Foreskin melanocyte (primary cell): ENCODE measurements at places on chromosomes 4 and X.

- no peak for DNase-seq
Measured at GRCh38 chr4:30744386-30744785, 24.2 kb downstream of the PCDH7 start.

DNA sequence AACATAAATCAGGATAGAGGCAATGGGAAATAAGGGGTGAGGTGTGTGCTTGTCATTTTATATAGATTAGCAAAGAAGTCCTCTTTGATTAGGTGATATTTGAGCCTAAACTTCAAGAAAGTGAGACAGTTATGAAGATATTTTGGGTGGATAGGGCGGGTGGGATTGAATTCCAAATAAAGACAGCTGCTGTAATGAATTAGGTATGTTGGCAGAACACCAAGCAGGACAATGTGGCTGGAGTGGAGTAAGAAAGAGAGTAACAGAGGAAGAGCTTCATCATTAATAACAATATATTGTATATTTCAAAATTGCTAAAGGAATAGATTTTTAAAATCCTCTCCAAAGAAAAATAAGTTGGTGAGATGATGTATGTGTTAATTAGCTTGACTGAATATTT lies 91.0 kb upstream of the CENPE start:
- DNase-seq: no peak

DNA sequence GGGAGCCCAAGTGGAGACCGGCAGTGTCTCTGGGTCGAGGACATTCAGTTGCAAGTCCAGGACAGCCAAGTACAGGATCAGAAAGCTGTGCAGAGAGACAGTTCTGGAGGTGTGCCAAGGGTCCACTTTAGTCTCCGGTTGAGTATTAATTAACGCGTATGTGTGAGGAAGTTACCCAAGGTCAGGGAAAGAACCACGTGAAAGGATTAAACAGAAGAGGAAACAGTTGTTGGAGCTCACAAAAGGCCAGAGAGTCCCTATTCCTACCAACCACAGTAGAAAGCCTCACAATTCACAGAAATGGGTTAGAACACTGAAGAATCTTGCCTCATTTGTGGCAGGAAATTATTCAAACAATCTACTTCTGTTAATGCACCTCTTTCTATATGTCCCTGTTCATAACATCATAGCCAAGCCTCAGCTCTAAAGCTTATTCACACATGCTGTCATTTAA lies 17.9 kb upstream of the NSUN7 start:
- DNase-seq: no peak

DNA sequence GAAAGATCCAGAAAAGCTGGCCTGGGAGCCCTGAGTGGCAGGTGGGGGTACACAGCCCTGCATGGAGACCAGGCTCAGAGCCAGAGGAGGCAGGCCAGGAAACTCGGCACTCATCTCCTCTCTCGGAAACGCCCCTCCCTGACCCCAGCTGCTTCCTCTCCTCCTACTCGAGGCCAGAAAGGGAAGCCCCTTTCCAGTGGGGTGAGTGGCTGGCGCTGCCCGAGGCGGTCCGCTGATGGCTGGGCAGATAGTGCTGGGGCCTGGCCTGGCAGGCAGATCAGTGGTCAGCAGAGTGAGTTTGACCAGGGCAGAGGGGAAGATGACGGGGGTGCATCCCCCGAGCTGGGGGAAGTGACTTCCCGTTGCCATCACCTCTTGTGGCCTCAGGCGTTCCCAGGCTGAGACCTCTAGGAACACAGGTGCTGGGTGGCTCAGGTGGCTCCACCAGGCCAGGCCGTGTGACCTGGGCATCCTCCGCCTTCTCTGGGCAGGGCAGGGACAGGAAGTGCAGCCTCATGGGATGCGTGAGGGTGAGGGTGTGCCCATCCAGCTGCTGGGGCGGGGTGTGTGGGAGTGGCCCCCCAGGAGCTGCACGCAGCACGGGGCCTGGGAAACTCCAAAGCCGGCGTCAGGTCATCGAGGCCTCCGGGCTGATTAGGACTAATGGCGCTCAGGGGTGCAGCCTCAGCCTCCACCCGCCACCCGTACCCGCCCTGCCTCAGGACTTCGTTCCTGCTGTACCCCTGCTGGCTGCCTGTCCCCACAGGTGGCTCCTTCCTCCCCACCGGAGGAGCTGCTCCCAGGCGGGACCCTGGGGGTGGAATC lies 5.7 kb downstream of the SH3BP2 start:
- no peak for DNase-seq

- no peak for DNase-seq
Measured at GRCh38 chr4:140004549-140004895, 149.5 kb downstream of the MAML3 start.

DNA sequence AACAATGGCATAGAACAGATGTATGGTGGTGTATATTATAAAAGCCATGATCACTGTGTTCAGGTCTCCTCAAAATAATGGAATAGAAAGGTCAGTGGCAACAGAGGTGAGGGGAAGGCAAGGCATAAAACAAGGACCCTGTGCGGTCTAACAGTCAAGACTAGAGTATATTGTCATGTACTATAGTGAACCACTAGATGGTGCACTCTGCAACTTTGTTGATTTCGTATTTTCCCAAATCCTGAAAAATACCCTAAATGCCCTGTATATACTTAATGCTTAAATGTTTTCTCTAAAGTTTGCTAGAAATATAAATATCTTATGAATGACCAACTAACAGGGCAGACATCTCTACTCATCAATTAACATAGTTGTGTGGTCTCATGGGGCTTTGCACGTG lies 453.0 kb downstream of the PCDH11X start:
- no peak for DNase-seq

DNA sequence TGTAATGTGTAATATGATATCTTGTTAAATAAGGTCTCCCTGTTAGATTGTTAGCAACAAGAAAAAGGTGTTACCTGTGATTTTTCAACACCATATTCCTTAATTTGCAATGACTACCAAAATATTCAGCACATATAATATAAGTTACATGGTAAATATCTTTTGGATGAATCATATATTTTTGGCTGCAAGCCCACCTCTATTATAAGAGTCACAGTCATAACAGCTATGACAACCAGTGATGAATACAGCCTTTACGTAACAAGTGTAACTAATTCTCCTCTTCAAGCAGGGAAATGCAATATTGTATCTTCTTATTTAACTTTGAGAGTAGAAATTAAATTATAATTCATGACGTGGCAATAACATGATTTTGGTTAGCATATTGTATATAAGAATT lies 187.0 kb downstream of the NLGN4X start:
- DNase-seq: peak; percentile 12

DNA sequence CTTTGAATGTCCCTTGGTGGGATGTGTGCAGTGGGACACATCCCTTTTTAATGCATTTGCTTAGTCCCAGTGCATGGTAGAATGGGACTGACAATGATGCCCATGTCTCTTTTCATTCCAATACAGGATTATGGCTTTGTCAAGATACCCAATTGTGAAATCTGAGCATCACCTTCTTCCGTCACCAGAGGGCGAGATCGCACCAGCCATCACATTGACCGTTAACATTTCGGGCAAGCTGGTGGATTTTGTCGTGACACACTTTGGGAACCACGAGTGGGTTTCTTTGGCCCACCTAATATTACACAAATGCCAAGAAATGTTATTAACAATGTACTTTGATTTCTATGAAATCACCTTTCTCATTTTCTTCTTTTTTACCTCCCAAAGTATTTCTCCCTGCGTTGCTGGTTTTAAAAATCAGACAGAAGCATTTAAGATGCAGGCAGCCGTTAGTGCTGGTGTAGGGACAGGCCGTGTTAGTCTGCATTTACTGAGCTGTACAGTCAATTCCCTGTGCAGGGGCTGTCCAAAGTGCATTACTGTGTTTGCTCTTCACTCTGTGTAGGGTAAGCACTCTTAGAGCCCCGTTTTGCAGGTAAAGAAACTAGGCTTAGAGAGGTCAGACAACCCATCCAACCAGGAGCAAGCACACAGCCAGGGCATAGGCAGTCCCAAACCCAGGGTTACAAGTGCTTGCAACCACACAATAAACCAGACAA lies 46.5 kb downstream of the CWH43 start:
- peak; percentile 2 for DNase-seq

- peak; percentile 24 for DNase-seq
Measured at GRCh38 chr4:164779811-164780216, 25.9 kb downstream of the SMIM31 start.

DNA sequence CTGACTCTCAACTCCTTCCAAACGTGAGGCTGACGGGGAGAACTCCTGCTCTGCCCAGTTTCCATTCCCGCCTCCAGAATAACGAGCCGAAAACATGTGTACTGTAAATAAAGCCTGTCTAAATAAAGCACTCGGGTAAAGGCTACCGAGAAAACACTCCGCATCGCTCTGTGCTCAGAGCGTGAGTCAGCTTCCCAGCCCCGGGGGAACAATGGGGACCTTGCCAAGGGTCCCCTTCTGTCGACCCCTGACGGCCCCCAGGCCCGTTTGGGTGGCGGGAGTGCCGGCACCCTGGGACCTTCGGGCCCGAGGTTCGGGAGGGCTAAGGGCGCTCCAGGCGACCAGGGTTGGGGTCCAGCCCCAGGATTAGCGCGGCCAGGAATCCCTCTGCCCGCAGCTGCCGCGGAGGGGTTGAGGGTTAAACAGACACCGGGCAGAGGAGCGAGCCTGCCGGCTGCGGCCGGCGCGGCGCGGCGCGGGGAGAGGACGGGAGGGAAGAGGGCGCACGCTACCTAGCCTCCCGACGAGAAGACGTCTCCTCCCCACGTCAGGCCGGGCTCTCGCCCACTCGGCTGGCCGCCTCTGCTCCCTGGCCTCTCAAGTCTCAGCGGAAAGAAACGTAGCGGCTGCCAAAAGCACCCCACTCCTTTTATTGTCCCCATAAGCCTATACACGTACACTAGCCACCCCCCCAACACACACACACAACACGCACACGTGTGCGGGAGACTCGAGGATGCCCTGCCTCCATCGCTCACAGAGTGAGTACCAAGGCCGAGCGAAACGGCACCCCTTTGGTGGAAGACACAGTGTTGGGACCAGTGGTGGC lies 85.5 kb downstream of the BCOR start:
- no peak for DNase-seq

- no peak for DNase-seq
Measured at GRCh38 chr4:104749062-104749461, 254.4 kb upstream of the CXXC4 start.

DNA sequence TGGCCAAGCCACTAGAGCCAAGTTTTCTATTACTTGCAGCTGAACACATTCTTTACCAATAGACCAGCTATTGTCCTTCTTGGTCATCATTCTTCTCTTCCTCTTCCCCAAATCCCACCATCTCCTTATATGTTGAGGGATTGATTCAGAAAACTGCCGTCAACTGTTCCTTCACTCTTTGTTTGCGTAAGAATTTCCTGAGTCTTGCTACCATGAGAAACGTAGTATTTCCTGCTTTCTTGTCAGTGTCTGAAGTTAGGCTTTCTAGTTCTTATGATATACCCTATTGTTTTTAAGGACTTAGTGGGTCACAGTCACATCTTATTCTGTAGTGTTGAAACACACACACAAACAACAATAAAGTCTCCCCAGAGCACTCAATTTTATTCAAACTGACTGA lies 20.1 kb downstream of the IGFBP7 start:
- DNase-seq: no peak

DNA sequence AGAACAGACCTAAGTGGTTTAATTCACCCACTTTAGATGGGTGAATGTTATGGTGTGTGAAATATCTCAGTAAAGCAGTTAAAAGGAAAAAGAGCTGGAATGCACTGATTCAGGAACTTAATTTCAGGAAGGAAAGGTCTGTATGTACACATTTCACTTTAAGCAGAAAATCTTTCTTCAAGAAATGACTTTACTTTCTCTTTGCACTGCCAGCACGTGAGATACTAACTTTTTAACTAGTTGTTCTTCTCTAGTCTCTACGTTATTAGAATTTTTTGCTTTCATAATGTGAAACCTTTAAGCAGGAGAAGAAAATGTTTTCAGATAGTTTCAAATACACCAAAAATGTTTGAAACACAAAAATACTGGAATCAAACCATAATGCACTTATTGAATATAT lies 18.8 kb downstream of the C4orf46 start:
- no peak for DNase-seq

DNA sequence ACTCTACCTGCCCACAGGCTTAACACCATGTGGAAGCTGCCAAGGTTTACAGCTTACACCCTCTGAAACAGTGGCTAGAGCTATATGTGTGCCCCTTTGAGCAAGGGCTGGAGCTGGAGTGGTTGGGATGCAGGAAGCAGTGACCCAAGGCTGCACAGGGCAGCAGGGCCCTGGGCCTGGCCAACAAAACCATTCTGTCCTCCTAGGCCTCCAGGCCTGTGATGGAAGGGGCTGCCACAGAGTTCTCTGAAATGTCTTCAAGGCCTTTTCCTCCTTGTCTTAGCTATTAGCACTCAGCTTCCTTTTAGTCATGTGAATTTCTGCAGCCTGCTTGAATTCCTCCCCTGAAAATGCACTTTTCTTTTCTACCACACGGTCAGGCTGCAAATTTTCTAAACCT lies 84.9 kb downstream of the IL13RA2 start:
- no peak for DNase-seq

GRCh38 chrX:155841232-155841631 lies 39.9 kb upstream of the VAMP7 start:
- no peak for DNase-seq

GRCh38 chr4:10015140-10015753 lies 6.0 kb downstream of the SLC2A9 start:
- DNase-seq: peak; percentile 24

DNA sequence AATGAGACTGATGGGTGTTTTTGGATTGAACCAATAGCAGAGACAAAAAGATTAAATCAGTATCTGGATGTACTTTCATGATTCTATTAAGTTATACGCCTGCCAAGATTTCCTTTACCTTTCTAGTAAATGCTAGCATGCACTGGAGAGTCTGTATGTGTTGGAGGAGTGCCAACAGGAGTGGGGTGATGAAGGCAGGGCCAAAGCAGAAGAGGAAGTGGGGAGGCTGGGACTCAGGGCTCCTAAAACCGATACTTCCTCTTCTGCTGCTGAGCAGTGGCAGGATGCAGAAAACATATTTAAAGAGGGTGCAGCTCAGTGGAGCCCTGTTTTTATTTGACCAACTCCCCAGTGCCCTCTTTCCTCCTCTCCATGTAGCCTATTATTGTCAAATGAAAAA lies 5.6 kb downstream of the CYSLTR1 start:
- DNase-seq: no peak

- DNase-seq: no peak
Measured at GRCh38 chr4:189600264-189600663, 340.4 kb upstream of the FRG1 start.

- no peak for DNase-seq
Measured at GRCh38 chr4:95529946-95530345, 18.8 kb downstream of the UNC5C start.

GRCh38 chrX:44898411-44899221 lies 25.6 kb downstream of the KDM6A start:
- DNase-seq: no peak

GRCh38 chr4:83723609-83724008 lies 187.7 kb downstream of the GPAT3 start:
- DNase-seq: no peak

DNA sequence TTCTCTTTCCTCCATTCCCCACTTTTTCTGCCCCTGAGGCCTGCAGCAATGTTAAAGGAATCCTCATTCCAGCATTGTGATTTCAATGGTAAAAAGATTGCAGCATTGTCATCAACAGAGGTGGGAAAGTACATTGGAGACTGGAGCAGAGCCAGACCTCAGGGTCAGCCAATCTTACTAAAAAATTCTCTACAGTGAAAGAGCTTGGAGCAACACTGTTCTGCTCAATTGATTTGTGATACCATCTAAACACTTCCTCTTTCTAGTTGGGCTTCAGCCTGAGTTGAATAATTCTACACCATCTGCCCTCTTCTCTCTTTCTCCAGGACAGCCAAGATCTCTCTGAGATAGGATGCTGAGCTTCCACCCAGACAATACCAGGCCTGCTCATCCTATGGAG lies 176.5 kb downstream of the AR start:
- no peak for DNase-seq
